Activated T-helper 2 cell treated with anti-CD3 and anti-CD28 coated beads, Interferon-gamma antibody, Interleukin-2, Interleukin-4, amounts not matched to agents 10 μg/mL and 5 μg/mL and 100 μg/mL, durations not matched to agents 14 hours and 24 hours and 36 hours (primary cell): ENCODE measurements at places on chromosomes 1 and 21.

- no peak for DNase-seq
These were observed 416.9 kb upstream of the USP24 start for GRCh38 chr1:55632058-55632457.

DNA sequence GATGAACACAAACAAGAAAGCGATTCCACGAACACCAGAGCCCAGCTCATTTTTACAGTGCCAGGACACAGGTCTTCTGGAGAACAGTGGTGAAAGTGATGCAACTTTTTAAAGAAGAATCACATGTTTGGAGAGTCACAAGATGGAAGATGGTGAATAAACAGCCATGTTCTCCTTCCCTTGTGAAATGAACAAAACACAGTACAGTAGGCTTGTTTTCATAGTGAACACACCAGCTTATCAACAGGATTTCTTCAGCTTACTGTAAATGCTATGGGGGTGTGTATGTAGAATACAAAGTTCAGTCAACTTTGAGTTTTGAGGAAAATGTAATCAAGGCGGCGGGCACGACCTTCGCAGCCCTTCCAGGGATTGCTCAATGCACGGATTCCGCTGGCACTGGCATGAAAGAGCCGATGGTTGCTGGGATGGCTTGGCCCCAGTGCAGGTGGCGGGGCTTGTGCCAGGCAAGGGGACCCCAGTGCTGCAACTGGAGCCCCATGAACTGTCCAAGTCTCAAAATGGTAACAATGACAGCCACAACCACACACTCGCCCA lies 9.7 kb downstream of the TMPRSS3 start:
- DNase-seq: no peak

DNA sequence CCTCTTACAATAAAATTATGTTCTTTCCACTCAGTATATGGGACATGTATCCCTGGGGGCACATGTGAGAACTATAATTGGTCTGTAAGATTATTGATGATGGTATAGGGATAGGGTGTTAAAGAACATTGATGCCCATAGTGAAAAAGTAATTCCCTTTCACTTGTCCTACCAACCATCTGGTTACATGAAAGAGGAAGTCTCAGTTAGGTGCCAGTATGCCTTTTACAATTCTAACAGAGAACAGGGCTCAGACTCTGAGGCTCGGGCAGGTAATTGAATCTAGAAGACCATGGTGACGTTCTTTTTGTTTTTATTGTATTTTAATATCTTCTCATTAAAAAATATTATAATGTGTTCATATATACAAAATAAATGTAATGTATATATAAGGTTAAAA lies 113.6 kb downstream of the FGGY start:
- no peak for DNase-seq

- DNase-seq: no peak
These were observed 54.6 kb downstream of the F3 start for GRCh38 chr1:94486990-94487389.

DNA sequence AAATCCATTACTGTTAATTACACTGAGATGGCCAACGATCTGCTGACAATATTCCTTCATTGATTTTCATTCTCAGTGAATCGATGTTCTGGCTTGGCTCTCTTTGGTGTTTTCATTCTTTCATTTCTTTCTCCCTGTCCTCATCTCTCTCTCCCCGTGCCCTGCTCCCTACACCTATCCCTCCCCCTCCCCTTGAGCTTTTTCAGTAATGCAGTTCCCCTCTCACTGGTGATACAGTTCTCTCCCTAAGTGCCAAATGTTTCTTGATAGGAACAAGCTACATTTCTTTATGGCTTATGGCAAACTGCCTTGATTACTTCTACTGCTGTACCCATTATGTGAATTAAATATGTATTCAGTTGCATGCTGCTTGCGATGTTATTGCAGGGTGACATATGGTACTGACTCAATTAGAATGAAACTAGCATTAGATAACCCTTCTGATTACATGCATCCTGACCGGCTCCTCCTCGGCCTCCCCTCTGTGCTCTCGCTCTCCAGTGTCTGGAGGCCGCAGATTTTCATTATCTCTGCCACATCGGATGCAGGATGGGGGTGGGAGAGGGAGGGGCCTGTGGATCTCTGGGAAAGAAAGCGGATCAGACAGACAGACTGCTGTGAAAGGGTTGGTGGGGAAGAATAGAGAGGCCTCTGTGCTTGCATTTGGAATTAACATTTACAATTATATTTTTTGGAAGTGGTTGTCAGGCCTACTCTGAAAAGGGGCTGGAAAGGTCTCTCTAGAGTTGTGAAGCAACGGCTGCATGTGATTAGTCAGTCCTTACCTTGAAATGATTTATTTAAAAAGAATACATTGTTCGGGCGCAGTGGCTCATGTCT lies 130.9 kb downstream of the PBX1 start:
- DNase-seq: no peak

GRCh38 chr1:51989582-51990477 lies 670 bp downstream of the RAB3B start:
- DNase-seq: no peak

- DNase-seq: no peak
These were observed 28.9 kb downstream of the CA6 start for GRCh38 chr1:8974551-8974950.

- DNase-seq: no peak
These were observed 114.1 kb downstream of the WDR3 start for GRCh38 chr1:118043624-118044023.

GRCh38 chr21:43597052-43597451 lies 62.2 kb downstream of the HSF2BP start:
- no peak for DNase-seq

DNA sequence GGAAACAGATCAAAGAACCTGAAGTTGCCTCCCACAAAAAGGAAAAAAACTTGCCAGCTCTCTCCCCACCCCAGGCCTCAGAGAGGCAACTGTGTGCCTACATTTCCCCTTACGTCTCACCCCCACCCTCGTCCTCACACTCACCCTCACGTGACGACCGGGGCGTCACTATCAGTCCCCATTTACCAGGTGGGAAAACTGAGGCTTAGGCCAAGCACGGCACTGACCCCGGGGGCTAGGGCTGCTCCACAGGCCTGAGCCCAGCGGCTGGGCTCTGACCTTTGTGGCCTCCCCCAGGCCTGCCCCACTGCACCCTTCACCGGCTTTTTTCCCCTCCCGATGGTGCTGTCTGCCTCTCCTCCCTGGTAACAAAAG lies 51.5 kb upstream of the RUNX3 start:
- DNase-seq: no peak

DNA sequence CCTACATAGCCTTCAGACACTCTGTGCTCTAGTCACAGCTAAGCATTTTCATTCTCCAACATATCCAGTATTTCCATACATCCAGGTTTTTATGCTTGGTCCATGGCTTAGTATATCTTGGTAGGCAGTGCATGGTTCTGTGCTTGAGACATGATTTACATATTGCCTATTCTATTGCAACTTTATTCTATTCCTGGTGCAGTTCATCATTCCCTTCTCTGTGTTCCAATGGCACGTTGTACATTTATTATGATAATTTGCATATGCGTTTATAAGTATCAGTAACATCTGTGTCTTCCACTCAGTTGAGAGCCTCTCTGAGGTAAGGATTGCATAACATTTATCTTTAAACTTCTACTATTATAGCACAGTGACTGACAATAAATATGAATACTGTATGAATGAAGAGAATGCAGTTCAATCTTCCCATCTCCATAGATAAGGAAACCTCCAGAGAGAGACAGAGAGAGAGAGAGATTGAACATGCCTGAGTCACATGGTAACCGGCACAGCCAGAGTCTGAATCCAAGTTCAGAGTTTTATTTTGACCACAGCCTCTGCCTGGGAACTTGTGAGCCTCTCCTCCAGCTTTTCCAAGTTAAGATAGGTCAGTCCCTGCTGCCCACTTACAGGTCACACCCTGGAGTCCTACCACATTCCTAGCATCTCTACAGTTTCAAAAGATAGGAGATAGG lies 41.5 kb downstream of the PLPPR5 start:
- DNase-seq: no peak

- DNase-seq: no peak
These were observed 238.2 kb downstream of the NFIA start for GRCh38 chr1:61320575-61320974.

GRCh38 chr1:208714323-208714722 lies 470.1 kb upstream of the PLXNA2 start:
- no peak for DNase-seq

- DNase-seq: no peak
These were observed 64.2 kb downstream of the TCP10L start for GRCh38 chr21:32520875-32521735.

DNA sequence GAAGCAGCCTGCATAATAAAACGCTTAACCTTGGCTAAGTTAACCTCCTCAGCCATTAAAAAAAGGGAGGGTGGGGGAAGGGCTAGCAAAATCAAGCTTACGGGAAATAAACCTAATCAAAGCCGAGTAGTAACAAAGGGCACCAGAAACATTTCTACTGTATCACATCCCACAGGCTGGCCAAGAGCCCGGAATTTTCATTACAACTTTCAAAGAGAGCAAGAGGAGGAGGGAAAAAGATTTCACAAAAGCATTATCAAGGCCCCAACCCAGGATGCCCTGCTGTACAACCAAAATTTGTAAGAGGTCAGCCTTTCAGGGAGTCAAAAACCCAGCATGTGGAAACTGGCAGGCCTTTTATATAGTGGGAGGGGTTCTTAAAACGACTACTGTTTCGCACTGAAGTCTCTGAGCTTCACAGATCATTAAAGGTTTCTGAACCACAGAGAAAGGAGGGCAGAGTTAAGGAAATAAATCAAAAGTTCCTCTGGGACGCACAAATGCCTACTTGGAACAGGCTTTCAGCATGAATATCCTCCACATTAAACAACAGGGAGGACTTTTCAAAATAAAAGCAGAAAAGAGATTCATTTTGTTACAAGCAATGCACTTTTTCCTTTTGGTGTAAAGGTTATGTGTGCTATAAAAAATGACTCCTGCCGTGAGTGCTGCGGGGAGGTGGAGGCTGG lies 90.4 kb downstream of the SLC45A1 start:
- no peak for DNase-seq

DNA sequence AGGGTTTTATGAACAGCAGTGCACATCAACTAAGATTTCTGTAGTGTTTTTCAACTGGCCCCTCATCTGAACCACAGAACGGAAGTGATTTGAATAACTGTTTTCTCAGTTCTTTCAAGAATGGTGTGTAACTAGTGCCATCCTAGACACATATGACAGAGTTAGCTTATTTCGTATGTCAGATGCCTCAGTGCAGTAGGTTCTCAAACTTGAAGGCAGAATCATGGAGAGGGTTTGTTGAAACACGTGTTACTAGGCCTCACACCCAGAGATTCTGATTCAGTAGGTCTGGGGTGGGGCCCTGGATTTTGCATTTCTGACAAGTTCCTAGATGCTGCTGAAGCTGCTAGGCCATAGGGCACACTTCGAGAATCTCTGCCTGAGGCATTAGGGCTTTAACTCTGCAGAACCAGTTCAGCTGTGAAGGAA lies 49.0 kb downstream of the SCCPDH start:
- DNase-seq: no peak

DNA sequence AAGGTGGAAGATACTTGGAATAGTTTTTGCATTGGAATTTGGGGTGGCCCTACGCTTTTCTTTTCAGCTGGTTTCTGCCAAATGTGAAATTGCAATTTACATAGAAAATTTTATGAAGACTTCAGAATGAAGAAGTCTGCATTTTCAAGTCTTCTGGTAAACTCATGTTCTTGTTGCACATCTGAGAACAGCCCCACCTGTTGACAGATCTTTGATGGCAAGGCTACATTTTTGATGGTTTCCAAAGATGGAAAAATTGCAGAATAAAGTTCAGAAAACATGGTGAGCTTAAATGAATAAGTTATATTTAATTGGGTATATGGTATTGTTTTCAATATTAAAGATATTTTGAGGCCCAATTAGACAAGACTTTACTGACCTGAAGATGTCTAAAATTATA lies 25.4 kb downstream of the OLFM3 start:
- DNase-seq: no peak

DNA sequence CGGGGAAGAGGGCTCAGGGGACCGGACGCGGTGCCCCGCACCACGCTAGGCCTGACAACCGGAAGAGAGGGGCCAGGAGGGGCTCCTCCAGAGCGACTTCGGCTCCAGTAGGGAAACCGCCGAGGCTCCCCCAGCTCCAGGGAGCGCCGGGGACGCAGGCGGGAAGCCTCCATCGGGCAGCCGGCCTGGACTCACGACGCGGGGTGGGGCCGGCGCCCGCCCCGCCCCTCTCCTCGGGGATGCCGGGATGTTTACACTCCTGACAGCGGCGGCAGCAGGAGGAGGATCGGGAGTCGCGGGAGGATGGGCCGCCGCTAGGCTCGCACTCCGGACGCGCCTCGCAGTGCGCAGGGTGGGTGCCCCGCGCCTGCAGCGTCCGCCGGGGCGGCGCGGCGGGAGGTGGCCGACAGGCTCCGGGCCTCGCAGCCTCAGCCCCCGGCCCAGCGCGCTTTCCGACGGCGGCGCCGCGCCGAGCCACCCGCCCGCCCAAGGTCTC lies at the start of gene NEK7:
TSS of gene NEK7 (plus strand) at position 254 of the 496 bp plus-strand sequence. CDS start 75,583 bp downstream, outside the sequence.
- peak; percentile 67 for DNase-seq

DNA sequence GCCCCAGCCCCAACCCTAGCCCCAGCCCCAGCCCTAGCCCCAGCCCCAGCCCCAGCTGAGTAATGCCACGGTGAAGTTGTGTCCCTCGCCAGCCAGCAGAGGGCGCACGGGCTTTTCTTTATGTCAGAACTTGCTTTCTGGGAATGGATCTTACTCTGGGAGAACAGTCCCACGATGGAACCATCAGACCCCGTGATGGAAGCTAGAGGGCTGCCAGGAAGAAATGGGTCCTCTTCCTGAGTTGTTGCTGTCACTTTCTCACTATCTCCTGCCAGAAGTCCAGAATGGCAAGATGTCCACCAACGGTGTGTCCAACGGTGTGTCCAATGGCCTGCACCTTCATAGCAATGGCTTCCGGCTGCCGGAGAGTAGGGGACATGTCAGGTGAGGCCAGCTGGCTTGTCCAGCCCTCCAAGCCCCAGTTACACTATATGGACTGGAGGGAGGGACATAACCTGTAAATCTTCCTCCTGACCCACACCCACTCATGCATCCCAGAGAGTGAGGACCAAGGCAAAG lies 25.1 kb upstream of the TMEM222 start:
- peak; percentile 49 for DNase-seq

DNA sequence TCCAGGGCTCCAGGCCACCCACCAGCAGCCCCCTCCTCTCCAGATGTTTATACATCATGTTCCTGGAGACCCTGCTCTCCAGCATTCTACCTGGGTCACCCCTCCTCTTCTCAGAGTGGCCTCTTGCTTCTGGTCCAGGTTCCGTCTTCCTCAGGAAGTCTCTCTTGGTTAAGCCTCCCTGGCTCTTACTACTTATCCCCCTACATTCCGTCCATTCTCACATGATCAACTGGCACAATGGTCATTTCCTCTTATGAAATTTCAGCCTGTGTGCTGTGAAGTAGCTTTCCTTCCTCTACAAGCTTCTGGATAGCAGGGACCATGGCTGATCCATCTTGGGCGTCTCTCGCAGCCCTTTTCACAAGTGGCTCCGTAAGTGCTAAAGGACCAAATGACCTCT lies 33.9 kb upstream of the ATP2B4 start:
- DNase-seq: no peak
